ENCODE measurements at places on chromosomes 6 and 20.

GRCh38 chr6:138864343-138864890 is 68.5 kb downstream of the ECT2L start:
- DNase-seq, result no peak

DNA sequence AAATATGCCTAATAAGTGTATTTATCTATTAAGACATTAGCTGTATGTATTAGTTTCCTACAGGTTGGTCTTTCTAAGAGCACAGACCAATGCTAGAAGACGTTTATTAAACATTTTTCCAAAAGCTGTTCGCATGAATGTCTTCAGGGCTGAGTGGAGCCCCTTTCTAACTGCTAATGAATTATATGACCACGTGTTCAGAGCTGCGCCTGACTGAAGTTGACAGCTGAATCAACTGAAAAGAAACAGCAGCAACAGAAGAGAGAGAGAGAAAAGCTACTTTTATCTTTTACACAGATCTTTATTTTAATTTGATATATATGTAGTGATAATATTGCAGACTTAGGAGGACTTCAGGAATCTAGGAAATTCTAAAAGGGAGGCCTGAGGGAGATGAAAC is 75.2 kb upstream of the ARID1B start:
- DNase-seq, result no peak

DNA sequence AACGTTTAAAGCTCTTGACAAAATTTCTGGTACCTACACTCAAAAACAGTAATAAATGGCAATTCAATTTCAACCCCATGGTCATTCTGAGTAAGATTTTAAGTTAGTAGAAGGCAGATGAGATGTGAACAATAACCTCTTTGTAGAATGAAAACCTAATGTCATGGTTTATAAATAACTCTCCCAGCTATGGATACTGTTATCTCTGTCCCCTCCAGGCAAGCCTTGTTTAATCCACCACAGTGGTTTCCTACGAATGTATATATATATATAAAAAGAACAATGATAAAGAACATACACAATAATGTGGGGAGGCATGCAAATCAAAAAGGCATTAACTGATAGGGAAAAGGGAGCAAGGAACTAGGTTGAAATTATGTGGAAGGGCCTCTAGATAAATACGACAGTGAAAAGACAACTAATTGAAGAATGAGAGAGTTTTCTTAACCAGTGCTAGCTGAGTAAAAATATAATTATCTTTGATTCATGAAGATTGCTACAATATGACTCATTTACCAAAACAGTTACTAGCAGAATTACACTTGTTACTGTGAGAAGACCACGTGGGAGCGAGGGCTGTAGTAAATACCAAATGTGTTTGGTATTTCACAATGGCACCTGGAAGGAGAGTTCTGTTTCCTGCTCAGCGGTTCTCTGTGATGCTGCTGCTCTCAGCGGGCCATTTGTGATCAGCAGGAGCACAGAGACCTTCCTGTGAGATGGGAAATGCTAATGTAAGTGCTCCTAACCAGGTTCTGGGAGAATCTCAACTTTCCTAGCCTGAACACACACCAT is 173.7 kb downstream of the MBOAT1 start:
- no peak for DNase-seq

- DNase-seq, result no peak
Observed at GRCh38 chr6:70151616-70152015, 151.3 kb downstream of the COL9A1 start.

GRCh38 chr6:134352786-134353480 is 35.0 kb upstream of the SGK1 start:
- no peak for DNase-seq

DNA sequence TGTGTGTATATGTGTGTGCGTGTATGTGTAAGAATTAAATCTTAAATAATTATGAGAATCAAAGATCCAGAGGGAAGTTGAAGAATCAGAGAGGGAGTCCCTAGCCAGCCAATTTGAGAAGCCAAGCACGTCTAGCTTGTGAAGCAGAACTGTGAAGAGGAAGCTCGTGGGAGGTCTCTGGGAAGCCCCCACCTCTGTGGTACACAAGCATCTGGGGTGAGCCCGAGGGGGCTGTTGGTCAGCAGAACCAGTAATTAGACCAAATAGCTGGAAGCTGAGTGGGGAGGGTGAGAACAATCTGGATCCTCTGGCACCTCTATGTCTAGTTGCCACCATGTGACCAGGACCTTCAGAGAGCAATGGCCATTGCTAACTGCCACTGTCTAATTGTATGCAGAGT is 310.0 kb upstream of the PRND start:
- no peak for DNase-seq

GRCh38 chr6:6665555-6666243 is 77.2 kb downstream of the LY86 start:
- DNase-seq, result no peak

DNA sequence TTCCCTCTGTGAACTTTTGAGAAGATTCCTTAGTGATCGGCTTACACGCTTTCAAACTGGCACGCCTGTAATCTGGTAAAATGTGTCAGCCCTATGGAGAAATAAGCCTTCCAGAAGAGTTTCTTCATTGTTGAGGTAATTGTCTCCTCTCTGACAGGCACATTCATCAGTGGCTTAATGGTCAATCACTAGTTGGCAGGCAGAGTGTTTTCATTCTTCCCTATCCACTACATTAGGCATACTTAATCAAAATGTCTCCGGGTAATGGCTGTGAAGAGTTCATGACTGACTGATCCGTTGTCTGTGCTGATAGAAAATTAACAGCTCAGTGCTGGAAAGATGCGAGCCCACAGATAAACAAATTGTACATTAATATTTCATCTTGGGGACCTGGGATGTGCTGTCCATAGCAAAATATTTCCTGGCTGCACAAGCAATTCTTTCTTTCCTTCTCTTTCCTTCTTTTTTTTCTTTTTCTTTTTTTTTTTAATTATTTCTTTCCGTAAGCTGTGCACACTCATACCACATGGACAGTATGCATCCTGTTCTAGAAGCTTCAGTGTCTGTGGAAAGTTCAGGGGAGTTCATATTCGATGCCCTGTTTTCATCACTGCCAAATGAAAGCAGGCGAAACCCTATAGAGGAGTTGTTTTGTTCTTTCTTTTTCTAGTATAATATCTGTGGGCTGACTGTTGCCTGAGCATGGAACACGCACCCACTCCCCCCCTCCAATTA is 31.4 kb downstream of the TSHZ2 start:
- no peak for DNase-seq

DNA sequence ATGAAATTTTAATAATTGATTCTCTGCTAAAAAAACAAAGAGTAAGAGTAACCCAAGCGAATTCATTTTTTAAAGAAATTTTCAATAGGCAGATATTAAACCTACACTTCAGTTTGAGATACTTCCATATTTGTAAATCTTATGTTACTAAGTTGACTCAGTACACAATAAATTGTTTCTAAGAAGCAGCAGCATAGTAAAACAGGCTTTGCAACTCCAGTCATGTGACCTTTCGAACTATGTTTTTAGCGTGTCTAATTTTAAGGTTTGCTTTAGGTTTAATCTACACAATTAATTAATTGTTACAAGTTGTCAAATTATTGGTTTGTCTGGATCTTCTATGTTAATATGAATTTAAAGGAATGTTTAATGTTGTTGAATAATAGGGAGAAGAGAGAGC is 708.9 kb upstream of the CITED2 start:
- DNase-seq, result no peak

All from CD4-positive, alpha-beta T cell (primary cell).